Left cardiac atrium (tissue), 4 donors: ENCODE measurements at places on chromosomes 2 and 18.

DNA sequence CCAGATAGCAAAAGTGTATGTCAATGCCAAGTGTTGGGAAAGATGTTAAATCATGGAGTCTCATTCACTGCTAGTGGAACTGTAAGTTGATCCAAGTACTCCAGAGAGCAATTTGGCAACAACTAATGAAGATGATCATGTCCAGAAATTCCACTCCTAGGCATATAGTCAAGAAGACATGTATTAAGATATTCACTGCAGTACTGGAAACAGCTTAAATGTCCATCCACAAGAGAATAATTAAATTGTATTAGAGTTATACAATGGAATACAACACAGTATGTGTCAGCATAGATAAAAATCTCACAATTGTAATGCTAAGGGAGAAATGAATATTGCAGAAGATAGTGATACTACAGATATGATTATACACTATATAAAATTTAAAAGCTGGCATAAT lies 15.2 kb upstream of the LBH start:
- no peak for DNase-seq

- no peak for DNase-seq
Observed at GRCh38 chr2:236117861-236118269, 50.3 kb downstream of the GBX2 start.

- no peak for DNase-seq
Observed at GRCh38 chr2:3581367-3582262, 6.6 kb downstream of the RPS7 start.

DNA sequence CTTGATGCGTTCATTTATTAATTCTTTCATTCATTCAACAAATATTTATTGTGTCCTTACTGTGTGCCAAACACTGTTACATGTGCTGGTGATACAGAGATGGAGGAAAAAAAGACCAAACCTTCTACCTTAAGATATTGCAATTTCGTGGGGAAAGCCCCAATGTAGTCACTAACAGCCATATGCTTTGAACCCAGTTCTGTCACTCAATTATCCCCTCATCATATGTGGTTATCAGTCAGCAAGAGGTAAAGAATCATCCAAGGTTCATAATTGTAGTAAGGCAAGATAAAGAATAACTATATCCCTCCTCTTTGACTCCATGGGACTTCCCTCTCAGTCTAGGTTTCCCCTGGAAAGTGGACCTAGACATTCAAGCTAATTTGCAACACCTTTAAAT lies 1185.6 kb upstream of the CELF4 start:
- DNase-seq, result no peak

DNA sequence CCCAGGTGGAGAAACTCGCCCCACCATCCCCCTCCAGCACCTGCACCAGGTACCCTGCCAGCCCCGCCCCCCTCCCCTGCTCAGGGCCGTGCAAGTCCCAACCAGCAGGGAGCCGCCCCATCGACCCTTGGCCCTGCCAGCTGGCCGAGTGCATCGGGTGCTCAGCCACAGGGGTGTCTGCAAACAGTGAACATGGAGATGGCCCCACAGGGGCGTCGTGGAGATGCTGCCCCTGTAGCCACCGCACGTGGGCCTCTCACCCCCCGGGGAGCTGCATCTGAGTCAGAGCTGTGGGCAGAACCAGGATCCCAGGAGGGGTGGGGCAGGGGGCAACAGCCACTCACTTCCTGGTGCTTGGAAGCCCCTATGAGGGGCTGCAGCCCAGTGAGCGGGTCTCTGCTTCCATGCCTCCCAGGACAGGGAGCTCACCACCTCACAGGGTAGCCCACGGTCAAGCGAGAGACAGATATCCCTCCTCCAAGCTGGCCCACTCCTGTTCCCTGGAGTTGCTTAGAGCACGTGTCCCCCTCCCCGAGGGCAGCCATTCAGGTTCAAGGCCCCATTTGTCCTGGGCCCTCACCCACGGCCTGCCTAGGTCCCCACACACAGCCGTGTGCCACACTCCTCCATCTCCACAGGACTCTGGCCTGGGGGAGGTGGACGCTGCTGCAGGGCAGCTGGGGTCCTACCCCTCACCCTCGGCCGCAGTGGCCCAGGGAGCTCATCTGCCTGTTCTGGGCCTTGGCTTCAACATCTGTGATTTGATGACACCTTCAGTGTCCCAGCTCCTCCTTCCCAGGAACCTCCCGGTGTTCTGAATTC lies 1.1 kb upstream of the MAB21L4 start:
- no peak for DNase-seq

DNA sequence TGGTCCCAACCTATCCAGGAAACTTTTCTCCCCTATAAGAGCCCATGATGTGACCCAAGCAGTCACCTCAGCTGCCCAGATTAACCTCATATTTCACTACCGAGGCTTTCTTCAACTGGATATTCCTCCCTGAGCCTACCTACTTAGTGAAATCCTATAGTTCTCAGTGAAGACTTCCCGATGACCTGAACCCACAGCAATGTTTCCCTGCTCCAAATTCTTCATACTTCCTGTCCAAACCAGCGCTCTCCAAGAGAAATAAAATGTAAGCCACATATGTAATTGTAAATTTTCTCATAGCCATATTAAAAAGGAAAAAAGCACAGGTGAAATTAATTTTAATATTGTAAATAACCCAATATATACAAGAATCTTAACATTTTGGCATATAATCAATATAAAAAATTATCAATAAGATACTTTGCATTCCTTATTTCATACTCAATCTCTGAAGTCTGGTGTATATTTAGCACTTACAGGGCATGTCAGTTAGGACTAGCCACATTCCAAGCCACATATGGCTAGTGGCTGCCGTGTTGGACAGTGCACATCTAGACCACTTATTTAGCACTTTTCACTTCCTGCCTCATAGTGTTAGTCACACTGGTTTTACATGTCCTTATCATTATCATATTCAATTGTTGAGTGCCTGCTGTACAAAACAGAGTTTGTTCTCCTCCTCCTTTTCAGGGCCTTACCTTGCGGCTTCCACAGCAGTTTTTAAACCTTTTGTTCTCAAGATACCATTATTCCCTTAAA lies 1.9 kb upstream of the STAT4 start:
- DNase-seq, result no peak

DNA sequence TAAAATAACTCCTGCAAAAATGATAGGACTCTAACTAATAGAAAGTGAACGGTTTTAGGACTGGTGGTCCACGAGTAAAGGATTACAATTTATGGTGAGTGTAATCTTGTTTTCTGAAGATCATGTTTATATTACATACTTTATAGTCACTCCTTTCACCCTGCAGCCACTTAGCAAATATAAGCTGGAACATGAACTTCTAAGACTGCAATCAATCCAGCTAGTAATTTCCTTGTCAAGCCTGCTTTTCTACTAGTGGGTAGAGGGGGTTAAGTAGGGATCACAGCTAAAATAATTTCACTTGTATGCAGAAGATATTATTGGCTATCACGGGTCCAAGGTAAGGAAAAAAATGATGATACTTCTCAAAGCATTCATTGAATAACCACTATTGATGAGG lies 125.5 kb upstream of the NETO1 start:
- DNase-seq, result no peak

DNA sequence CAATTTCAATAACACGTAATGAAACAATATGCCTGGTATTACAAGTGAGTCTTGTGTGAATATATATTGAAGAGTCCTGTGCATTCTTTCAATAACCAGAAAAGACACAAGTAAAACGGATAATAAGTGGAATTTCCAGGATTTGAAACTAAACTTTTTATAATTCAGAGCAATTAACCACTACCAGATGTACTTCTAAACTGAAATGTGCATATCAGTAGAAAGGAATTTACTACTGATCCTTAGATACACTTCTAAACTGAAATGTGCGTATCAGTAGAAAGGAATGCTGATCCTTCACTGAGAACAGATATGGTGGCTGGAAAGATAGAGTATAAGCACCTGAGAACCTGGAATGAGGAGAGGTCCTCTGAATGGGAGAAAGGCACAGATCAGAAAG lies 470.9 kb upstream of the SPHKAP start:
- no peak for DNase-seq
